ENCODE measurements at places on chromosomes 4 and X.
A peak's percentile ranks its signal among the peaks of the same experiment; 100 is the strongest.

DNA sequence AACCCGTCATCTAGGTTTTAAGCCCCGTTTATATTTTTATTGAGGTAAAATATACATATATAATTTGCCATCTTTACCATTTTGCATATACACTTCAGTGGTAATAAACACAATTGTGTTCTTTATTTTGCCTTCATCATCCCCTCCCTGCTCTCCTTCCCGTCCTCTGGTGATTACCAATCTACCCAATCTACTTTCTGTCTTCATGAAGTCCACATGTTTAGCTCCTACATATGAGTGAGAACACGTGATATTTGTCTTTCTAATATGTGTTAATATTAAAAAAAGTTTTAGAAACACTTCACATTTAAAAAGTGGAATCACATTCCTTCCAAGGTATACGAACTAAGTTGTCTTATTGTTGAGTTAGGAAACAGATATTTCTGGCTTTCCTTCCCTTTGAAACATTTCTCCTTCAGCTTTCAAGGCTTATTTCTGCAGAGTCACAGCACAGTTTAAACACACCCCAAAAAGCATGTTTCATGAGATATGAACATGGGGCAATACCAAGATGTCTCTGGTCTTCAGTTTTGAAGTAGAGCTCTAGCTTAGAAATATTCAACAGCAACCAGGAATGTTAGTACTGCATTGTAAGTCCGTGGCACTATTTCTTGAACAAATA lies 35.9 kb downstream of the GYPA start:
- DNase-seq, result no peak

- no peak for DNase-seq
Measured at GRCh38 chr4:163473130-163473529, 424 bp downstream of the TKTL2 start.

DNA sequence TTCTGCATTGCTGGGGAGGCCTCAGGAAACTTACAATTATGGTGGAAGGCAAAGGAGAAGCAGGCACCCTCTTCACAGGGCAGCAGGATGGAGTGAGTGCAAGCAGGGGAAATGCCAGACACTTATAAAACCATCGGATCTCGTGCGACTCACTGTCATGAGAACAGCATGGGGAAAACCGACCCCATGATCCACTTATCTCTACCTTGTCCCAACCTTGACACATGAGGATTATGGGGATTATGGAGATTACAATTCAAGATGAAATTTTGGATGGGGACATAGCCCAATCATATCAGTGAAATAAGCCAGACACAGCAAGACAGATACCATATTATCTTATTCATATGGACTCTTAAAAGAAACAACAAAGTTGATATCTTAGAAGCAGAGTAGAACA lies 134.9 kb downstream of the C4orf33 start:
- DNase-seq, result no peak

DNA sequence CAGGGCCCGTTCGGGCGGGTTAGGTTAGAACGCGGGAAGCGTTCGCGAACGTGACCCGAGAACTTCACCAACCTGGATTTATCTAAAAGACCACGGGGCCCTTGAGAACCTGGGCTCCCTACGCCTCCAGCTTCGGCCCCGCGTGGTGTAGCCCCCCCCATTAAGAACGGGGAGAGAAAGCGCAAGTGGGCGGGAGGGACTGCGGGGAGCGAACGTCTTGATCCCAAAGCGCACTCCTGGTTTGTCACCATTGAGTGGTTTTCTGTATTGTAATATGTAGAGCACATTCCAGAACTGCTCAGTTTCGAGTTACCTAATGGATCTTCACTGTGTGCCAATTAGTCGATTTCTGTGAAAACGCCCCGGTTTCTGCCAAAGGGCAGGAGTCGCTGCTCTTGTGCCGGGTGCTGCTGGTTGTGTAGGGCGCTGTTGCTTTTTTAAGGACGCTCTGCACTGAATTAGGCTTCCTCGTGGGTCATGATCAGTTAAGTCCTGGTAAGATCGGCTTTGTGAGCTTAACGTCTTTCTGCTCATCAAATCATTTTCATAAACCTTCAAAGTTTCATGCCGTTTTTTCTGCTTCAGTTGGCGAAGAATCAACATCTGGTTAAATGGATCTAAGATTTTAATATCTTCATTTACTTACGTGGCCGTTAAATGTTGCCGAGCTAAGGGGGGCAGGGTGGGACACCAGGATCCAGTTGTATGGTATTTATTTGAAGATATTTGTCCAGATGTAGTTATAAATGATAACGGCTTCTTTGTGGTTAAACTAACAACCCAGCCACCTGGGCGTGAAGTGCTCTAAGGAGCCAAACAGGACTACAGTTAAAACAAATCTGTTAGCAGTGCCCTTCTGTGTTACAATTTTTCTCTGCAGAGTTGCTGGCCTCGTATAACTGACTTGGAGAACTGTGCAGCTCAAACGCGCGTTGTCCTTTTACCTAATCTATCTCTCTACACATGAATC lies 809 bp downstream of the MND1 start:
- peak; percentile 24 for DNase-seq

DNA sequence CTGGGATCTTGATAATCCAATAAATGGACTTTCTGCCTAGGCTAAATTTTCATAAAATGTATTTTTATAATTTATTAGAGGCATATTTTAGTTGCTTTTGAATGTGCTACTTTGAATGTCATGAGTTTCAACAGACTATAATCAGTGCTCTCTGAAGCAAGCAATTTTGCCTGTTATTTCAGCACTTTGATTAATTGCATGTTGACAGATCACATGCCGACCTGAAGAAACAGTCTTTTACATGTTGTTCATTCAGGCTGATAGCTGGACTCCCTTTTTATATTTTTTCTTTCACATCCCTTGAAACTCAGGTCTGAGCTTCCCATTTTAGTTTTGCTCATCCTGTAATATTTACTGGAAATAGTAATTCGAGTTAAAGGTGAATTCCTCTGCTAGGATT lies 341.0 kb downstream of the NAP1L3 start:
- DNase-seq, result no peak

DNA sequence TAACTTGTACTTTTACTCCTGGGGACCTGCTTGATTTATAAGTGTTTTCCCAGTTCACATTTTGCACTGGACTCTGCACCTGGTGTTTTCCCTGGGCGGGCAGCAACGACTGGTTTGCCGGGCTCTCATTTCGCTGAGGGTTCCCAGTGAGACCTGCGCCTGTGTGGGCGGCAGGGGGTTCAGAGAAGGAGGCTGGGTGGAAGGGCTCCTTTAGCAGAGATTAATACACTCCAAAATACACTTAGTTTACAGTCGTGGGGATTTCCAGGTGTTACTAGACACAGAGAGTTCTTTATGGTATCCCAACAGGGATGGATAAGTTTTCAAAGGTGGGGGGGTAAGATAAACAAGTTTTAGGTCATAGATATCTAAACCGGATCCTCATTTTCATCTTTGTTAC lies 53.0 kb upstream of the SHISA3 start:
- DNase-seq, result no peak

GRCh38 chrX:20252381-20253231 lies 14.1 kb downstream of the RPS6KA3 start:
- DNase-seq, result no peak

GRCh38 chr4:6502147-6502546 lies 29.7 kb upstream of the PPP2R2C start:
- no peak for DNase-seq

DNA sequence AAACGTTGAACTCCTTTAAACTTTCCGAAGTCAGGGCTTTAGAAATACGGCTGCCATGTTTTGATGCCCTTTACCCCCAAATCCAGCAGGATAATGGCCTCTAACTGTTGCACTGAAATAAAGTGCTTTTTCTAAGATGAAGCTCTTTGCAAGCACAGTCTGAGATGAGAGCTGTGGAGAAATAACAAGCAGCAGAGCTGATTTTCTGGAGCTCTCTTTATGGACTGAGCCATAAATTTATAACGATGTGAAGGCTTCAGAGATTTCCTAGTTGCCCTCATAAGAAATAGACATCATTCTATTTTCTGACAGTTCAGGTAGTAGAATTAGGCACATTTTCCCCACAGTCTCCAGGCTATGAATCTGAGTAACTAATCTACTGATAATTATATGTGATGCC lies 567.3 kb downstream of the PDHA2 start:
- no peak for DNase-seq

DNA sequence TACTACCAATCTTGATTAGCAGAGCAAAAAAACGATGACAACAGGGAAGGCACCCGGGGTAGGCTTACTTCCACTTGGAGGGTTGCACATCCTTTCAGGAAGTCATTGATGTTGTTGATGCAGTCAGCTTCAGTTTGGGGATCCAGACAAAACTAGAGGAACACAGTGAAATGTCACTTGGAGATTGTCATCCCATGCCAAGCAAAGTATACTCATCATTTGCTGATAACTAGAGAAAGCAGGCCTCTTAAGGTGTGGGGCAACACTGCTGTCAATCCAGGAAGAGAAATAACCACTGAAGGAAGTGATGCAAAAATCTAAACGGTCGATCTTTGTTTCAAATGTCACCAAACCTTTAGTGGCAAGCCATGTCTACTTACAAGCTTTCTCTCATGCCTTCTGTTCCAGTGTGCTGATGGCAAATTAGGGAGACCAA lies 1.4 kb downstream of the ARHGEF6 start:
- DNase-seq, result no peak

GRCh38 chr4:141002323-141002805 lies 130.9 kb downstream of the RNF150 start:
- no peak for DNase-seq

DNA sequence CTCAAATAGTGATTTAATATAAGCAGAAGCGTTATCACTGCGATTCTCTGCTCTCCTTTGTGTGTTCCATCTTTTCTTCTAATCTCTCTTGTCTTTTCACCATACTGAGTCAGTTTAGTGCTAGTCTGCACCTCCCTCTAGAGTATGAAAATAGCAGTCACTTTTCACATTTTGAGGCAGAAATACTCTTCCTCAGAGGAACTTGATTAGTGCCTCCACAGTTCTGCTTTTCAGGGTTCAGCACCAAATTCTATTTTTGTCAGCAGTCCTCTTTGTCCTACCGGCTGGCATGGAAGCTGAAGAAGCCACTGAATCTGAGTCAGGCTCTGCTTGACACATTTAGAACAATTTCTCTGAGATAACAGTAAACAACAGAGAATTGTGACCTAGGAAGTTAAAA lies 49.7 kb upstream of the ANKRD17 start:
- no peak for DNase-seq

DNA sequence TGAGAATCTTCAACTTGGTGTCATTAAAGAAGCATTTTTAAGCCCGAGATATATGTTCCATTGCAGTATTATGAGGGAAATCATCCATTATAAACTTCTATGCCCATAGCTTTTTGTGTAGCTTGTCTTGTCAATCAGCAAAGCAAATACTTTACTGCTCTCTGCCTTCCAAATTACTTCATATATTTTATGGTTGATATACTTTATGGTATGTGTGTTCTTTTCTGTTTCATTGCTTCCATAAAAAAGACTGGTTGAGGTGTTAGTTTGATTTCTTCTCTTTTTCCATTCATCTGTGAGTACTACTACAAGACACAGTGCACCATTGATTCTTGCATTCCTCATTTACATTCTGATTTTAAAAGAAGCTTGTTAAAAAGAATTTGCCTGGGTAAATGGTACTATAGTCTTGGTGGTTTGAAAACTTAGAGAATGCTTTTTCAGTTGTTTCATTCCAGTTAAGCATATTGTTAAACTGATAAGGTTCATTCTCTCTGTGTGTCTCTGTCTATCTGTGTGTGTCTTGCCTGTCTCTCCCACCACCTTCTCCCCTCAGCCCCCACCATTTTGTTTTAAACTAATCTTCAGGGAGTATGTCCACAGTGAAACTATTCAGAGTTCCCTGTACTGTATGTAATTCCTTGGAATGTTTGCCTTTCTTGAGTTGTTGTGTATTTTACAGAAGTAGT lies 27.1 kb downstream of the STAG2 start:
- DNase-seq, result no peak

- DNase-seq, result no peak
Measured at GRCh38 chr4:185142564-185142911, 528 bp upstream of the SLC25A4 start.

DNA sequence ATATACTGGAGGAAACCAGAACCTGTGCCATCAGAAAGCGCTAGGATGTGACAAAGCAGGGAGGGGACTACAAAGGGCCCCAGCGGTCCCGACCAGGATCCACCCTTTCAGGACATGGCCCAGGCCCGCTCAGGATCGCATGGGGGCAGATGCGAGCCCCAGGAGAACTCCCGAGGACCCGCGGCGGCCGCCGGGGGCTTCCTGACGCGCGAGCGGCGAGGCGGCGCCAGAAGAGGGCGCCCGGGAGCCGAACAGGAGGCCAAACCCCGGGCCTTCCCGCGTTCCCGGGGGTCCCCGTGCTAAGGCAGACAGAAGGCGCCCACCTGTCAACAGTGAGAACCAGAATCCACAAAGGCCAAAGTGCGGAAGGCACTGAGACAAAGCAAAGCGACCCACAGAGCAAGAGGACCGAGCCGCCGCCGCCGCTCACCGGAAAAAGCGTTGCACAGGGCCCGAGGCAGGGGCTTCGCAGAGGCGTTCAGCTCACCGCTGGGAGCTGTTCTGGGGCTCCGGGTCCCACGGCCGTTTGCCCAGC lies 7.3 kb upstream of the OPN1LW start:
- DNase-seq, result no peak

- DNase-seq, result no peak
Measured at GRCh38 chr4:169840554-169840953, 82.8 kb upstream of the HPF1 start.

- DNase-seq, result no peak
Measured at GRCh38 chr4:170875868-170876267, 786.1 kb upstream of the AADAT start.

GRCh38 chrX:47523713-47524166 lies 37.3 kb upstream of the ARAF start:
- no peak for DNase-seq

DNA sequence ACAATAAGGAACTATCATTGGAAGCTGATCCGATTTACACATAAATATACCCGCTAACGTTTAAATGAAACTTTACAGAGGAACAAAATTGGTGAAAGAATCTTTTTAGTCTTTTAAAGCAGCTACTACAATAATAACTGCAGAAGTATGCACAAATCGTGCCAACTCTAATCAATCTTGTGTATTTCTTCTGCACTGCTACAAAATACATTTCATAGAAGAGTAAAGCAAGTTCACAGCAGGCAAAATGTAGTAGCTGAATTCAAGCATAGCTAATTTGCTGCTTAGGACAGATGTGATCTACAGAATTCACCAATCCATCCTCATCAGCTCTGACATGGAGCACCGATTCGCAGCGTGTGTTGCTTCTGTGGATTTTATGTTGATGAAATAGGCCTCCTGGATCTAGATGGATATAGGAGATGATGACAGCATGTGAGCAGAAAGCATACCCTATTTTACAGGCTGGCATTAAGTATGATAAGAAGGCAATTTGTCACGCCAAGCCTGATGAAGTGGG lies 367.3 kb upstream of the FGF13 start:
- DNase-seq, result no peak

GRCh38 chrX:83022020-83022419 lies 486.1 kb upstream of the POU3F4 start:
- no peak for DNase-seq
